GM10248 (cell line): ENCODE measurements at places on chromosomes 12 and 14.

DNA sequence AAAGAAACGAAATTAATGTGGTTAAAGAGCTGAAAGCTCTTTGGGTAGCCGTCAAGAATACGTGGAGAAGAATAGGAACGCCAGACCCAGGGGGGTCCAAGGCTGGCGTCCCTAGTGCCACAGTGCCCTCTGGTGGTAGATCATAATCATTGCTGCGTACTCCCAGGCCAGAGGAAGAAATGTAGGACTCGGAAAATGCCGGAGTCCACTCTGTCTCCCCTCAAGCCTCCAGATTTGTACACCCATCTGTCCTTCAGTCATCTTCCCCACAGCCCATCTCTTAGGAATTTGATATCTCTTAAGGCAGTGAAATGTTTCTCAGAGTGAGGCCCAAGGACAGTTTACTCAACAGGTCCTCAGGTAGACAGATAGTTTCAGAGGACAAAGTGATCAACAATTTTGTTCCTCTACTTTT, 25.4 kb upstream of the PLEKHG6 start:
- DNase-seq: peak; percentile 84

DNA sequence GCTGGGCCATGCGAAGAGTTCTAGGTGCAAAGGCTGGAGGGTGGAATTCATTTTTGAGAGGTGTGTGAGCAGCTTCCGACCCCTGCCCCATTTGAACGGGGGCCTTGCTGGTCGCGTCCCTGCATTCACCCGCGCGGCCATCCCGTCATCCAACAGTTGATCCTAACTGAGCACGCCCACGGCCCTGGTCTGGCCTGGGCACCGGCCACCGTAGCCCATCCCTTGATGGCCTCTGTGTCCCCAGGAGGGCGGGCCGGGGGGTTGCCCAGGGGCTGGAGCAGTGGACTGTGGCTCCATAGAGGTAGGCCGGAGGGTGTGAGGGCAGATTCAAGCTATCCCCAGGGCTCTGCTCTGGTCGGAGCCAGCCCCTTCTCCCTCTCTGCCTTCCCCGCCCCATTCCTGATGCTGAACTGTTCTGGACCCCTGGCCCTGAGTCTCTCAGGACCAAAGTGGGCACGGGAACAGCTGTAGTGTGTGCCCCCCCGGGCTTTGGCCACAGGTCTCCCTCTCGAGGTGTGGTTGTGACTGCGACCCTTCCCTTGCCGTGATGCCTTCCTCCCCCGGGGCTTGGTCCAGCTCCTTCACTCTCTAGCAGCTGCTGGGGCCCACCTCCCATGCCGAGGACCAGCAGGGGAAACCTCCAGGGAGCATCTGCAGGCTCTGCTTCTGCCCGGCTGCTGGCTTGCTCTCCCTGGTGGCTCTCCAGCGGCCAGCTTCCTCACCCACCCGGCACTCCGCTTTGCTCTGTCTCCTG, 9.1 kb downstream of the MEG3 start:
- DNase-seq: no peak

DNA sequence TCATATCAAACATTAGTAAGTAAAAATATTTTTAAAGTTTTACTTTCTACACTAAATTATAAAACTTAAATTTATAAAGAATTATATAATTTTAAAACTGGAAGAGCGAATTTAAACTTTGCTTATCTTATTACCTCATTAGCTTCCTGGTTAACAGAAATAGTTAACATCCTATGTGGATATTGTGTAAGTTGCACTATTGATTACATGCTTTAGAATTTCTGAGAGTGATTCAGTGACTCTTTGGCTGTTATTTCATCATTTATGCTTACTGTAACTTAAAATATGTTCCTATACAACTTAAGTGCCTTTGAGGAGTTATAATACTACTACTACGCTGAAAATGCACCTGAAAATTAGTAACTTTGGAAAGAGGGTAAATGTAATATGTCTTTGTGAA, 101.4 kb downstream of the FOXA1 start:
- no peak for DNase-seq

DNA sequence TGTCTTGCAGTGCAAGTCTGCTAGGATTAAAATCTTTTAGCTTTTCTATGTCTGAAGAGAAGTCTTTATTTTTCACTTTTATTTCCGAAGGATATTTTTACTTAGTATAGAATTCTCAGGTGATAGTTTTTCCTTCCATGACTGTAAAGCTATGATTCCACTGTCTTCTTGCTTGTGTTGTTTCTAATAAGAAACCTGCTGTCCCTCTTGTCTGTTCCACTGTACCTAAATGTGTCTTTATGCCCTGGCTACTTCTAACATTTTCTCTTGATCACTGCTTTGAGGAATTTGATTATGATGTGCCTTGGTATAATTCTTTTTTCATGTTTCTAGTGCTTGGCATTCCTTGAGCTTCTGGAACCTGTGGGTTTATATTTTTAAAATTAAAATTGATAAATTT, 228.7 kb downstream of the CACNA1C start:
- no peak for DNase-seq

- DNase-seq: no peak
Observed at GRCh38 chr14:102727336-102728095, 49.7 kb upstream of the TRAF3 start.

DNA sequence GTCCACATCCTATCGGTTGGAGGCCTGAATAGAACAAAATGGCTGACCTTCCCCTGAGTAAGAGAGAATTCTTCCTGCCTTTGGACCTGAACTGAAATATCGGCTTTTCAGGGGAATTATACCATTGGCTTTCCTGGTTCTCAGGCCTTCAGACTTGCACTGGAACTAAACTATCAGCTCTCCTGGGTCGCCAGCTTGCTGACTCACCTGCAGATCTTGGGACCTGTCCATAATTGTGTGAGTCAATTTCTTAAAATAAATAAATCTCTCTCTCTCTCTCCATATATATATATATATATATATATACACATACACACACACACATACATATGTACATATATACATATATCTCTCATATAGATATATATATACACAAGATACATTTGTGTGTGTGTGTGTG, 41.6 kb downstream of the KCNK10 start:
- DNase-seq: no peak

- DNase-seq: peak; percentile 21
Observed at GRCh38 chr12:47361389-47362021, 281.7 kb upstream of the AMIGO2 start.

- no peak for DNase-seq
Observed at GRCh38 chr14:68622856-68623255, 170.0 kb downstream of the ZFP36L1 start.

DNA sequence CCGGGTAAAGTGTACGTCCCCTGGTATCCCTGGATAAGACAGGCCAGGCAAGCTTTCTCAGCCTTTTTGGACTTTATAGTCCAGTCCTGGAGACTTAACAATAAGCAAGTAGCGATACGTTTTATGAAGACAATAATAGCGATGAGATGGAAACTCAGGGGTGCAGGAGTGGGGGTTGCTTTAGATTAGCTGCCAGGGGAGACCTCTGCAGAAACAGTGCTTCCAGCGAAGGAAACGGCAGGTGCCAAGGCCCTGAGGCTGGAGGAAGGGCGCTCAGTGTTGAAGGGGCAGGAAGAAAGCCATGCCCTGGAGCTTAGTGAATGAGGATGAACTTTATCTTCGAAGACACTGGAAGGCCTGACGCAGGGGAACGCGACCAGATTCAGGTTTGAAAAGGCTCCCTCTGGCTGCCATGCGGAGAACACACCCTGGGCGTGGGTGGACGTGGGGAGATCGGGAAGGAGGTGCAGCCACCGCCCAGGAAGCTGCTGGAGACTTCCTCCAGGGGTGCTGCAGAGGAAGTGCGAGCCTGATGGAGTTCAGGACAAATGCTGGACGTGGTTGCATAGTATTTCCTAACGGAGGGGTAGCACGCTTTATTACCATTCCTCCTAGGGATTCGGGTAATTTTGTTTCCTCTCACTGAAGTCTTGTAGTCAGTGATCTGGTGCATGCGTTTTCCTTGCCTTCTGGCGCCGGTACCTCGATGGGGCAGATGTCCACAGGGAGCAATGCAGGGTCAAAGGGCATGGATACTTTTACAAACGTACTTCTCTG, 26.1 kb upstream of the UBC start:
- DNase-seq: peak; percentile 79

DNA sequence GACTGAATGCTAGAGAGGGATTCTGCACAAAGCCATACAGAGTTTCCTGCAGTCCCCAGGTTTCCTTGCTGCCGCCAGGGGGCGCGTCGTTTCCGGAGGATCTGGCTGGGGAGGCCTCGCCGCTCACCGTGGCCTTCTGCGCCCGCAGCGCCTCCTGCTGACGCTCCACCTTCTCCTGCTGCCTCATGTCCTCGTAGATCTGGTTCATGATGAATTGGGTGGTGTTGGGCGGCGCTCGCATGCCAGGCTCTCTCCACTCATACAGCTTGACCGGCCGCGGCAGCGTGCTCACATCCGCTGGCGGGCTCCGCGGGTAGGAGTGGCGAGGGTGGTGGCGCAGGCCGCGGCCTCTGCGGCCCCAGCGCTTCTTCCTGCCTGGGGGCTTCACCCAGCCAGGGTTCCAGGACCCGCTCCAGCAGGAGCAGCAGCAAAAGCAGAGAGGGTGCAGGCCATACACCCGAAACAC, 987 bp downstream of the CCER1 start:
- no peak for DNase-seq

GRCh38 chr12:116803013-116803736, 65.1 kb downstream of the RNFT2 start:
- no peak for DNase-seq

DNA sequence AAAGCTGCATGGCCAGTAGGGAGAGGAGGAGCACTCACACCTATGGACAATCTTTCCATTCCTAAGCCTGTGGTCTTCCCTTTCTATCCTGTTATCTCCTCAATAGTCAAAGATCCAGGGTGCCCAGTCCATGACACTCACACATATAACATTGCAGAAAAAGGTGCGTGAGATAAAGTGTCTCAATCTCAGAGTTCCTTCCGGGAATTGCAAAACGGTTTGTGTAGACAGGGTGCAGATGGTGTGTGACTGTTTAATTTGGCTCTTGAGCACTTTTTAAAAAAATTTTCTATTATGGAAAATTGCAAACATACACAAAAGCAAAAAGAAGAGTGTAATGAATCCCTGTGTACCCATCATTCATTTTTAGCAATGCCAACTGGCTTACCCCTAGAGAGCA, 1493.6 kb downstream of the AACS start:
- DNase-seq: no peak

GRCh38 chr14:68677476-68677875, 115.4 kb downstream of the ZFP36L1 start:
- no peak for DNase-seq

DNA sequence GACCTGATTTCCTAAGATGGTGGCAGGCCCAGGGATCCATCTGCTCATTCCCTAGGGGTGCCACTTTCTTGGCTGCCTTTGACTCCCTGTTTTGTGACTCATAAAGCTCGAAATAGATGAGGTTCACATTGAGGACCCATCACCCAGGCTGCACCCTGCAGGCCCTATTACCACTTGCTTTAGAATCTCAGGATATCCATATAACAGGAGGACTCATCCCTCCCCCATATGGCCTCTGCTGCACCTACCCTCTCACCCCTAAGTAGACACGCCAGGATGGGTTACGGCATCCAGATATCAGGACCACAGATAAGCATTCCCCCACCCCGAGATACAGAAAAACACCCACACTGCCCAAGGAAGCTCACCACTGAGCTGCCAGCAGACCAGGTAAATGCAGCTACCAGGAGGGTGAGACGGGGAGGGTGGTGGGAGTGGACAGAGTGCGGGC, 155.7 kb downstream of the DPF3 start:
- DNase-seq: no peak

DNA sequence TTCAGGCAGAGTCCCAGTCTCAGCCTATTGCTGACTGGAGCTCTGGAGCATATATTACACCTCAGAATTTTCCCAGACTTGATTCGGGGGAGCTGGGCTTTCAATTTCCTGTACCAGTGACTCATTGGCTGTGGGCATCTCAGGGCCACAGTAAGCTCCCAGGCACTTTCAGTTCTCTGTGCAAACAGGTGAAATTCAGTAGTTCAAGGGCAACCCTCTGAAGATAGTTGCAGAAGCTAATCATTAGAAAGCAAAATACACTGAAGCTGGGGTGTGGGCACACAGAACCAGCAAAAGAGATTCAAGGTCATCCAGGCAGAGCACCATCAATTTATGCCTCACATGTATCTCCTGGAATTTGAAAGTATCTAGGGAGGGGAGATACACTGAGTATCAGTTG, 8.1 kb upstream of the NIN start:
- DNase-seq: no peak

- no peak for DNase-seq
Observed at GRCh38 chr14:72665259-72665658, 228.6 kb downstream of the DPF3 start.

DNA sequence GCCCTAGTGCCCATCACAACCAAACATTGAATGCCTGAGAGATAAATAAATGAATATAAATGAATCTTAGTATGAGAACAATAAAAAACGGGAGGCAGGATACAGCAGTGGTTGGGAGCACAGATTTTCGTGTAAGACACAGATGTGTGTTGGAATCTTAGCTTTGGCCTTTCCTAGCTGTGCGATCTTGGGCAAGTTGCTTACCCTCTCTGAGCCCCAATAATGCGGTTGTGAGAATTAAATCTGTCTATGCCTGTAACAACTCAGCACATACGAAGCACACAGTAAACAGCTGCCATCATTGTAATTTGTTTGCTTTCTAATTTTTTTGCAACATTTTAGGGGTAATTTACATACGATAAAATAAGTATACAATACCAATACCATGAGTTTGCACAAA, 89.8 kb downstream of the SRRM4 start:
- no peak for DNase-seq

GRCh38 chr12:112466011-112466422, 47.3 kb downstream of the PTPN11 start:
- no peak for DNase-seq

GRCh38 chr14:90681929-90682328, 134.3 kb downstream of the TTC7B start:
- DNase-seq: no peak

DNA sequence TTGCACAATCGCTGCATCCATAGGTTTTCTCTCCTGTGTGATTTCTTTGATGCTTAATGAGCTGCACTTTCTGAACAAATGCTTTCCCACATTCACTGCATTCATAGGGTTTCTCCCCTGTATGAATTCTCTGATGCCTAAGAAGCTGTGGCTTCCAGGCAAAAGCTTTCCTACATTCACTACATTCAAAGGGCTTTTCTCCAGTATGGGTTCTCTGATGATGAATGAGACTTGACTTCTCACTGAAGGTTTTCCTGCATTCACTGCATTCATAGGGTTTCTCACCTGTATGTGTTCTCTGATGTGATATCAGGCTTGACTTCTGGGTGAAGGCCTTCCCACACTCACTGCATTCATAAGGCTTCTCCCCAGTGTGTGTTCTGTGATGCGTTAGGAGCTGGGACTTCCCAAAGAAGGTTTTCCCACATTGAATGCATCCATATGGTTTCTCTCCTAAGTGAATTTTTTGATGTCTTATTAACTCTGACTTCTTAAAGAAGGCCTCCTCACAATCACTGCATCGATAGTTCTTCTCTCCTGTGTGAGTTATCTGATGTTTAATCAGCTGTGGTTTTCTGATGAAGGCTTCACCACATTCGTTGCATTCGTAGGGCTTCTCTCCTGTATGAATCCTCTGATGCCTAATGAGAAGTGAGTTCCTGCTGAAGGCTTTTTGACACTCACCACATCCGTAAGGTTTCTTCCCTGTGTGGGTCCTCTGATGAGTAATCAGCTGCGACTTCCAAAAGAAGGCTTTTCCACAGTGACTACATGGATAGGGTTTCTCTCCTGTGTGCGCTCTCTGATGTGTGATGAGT, 30.3 kb downstream of the ZNF605 start:
- DNase-seq: no peak
